Stimulated activated CD4-positive, alpha-beta T cell treated with anti-CD3 and anti-CD28 coated beads, Interleukin-1b, Interleukin-23, amount 100 ng/mL, for 48 hours (primary cell): ENCODE measurements at places on chromosomes 2 and 18.

DNA sequence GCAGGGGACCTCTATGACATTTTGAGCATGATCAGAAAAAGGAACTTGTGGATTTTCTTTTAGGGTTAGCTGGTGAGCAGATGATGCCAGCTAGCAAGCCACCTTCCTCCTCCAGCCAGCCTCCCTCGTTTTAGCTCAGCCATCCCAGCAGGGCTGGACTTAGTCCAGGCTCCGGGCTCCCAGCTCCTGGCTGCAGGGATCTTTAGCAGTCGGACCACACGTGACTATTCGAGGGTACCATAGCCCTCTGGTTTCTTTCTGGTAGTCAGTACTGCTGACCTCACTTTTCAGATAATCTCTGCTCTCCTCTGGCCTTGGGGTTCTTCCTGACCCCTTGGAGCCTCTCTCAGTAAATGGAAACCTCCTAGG lies 31.8 kb downstream of the NCK2 start:
- DNase-seq = no peak

DNA sequence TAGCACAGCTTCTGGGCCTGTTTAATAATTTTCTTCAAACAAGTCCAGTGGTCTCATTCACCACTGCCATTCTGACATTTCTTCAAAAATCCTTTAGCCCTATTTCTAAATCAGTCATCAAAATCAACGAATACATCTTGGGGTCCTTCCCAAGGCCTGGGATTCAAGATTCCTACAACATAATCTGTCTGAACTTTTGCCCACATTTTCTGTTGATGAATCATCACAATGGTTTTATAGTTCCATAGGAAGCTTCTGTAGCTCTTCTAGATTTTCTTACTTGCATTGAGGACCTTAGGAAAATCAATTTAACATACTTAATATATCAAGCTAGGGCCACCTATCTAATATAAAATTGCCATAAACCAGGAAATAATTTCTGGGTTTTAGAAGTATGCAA lies 811.8 kb upstream of the ACVR2A start:
- DNase-seq = no peak

- peak; percentile 22 for DNase-seq
Observed at GRCh38 chr2:46315103-46315890, 18.1 kb downstream of the EPAS1 start.

GRCh38 chr2:217935901-217936684 lies 66.7 kb downstream of the TNS1 start:
- DNase-seq = no peak

DNA sequence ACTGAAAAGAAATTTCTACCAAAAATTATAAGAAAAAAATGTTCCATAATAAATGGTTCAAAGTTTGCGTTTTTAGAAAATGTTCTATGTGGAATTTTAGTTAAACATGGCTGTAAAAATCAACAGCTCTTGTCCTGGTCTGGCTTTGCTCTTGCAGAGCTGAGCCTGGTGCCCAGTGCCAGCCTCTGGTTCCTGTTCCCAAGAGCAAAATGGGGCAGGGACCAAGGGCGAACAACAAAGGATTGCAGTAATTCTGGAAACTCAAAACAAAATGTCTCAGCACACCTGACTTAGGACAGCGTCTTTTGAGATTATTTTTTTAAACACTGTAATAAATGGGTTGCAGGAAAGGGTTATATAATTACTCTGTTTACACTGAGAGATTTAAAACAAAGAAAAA lies 174.7 kb downstream of the ANAPC1 start:
- no peak for DNase-seq

GRCh38 chr2:197958592-197959150 lies 154.3 kb downstream of the PLCL1 start:
- no peak for DNase-seq

- DNase-seq = no peak
Observed at GRCh38 chr2:197992482-197993133, 188.2 kb downstream of the PLCL1 start.

DNA sequence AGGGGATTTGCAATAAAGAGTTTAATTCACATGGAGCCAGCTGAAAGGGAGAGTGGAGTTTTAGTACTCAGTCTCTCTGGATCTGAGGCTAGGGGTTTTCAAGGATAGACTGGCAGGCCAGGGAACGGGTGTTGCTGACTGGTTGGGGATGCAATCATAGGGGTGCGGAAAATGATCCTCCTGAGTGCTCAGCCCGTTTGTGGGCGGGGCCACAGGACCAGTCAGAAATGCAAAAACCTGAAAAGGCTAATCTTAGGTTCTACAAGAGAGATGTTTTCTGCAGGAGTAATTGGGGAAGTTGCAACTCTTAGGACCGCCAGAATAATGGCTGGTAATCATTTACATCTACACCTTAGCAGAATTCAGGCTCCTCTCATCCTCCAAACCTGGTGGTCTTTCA lies 2.5 kb downstream of the NFU1 start:
- no peak for DNase-seq

DNA sequence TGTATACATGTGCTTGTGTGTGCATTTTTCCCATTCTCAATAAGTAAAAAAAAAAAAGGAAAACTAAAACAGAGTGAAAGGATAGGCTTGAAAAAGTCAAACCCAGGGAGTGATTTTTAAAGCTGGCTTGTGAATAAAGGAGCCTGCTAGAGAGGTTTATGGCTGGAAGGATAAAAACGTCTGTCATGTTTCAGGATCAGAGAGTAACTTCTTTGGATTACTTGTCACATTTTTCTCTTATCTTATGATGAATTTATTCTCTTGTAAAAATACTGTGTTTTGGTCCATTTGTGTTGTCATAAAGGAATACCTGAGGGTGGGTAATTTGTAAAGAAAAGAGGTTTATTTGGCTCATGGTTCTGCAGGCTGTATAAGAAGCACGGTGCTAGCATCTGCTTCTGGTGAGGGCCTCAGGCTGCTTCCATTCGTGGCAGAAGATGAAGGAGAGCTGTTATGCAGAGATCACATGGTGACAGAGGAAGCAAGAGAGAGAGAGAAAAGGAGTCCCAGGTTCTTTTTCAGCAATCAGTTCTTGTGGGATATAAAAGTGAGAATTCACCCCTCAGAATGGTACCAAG lies 89.1 kb downstream of the OSBPL6 start:
- no peak for DNase-seq

DNA sequence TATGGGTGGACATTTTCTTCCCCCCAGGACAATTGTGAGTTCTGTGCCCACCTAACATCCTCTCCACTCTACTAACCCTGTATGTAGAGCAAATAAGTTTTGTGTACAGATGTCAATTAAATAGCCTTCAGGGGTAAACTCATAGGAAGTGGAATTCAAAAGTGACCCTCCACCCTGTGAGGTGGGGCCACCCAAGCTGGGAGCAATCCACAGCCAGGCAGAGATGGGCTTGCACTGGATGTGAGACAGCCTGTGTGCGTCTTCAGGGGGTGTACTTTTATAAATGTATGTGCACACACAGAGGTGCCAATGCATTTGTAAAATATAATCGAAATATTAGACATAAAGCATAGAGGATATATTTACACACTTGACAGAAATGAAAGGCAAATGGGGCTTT lies 33.1 kb upstream of the ATP6V1B1 start:
- DNase-seq = no peak

DNA sequence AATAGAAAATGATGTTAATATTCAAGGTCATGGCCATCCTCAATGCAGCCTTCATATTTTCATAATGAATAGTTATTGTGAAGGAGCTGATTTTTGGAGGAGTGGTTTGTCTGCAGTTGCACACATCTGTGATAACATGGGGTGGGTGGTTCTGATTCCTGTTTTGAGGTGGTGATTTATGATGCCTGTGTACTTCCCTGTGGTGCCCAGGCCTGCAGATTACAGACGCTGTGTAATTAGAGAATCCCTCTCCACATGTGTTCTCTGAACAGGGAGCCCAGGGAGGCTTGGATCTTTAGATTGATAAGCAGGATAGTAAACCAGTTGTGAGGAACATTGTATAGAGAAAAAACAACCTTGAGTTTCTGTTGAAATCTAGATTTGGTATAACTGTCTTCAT lies 117.5 kb downstream of the AGAP1 start:
- no peak for DNase-seq

DNA sequence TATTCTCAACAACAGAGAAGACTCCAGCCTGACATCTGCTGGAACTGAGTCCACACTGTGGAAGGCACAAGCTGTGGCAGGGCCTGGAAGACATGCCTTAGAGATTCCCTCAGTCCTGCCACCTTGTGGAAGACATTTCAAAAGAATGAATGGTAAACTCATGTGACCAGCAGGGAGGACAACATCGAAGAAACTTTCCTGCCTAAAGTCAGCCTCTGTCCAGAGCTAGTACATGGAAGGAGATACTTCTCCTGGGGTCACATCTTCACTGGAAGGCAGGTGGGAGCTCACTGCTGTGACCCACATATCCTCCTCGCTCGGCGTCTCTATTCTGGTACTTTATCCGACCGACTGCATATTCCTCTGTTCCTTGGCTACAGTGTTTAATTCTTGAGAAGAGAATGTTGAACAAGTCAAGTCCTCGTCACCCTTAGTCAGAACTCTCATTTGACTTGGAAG lies 59.5 kb downstream of the PUM2 start:
- peak; percentile 6 for DNase-seq

DNA sequence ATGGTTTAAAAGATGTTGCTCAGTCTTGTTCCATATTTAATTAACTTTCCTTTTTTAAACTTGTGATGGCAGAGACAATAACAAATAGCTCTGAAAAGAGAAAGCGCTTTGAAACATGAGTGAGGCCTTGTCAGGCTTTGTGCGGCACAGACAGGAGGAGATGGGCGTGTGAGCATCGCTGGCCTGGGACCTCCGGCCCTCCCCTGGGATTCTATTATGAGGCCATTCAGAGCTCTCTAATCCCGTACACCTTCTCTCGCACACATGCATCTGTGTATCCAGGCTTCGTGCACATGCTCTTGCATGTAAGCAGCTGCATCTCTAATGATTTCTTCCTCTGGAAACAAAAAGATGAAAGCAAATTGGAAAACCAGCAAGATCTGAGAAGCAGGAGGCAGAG lies 313.7 kb downstream of the ZNF521 start:
- DNase-seq = no peak

GRCh38 chr2:206971805-206972204 lies 32.5 kb downstream of the CPO start:
- no peak for DNase-seq

- no peak for DNase-seq
Observed at GRCh38 chr2:26566081-26566375, 75.1 kb downstream of the CIB4 start.

DNA sequence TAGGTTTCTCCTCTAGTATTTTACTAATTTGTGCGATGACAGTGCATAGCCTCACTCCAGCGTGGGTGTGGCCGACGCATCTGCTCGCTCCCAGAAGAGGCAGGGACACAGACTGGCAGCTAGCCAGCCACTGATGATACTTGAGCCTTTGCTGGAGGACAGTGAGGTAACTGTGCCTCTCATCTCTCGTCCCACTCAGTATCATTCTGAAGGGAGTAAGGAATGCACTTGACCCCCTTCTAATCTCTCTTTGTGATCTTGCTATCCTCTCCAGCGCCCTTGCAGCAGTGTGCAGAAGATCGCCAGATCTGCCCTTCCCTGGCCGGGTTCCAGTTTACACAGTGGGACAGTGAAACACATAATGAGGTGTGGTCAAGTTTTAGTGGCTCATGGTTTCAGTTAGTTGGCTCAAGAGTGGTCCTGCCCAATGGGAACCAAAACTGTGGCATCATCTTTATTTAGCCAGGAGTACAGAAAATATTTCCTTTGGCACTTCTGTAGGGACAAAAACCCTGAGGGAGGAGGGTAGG lies 17.5 kb downstream of the NCAPH start:
- DNase-seq = no peak
